ENCODE measurements at places on chromosomes 12 and 14.
A peak's percentile ranks its signal among the peaks of the same experiment; 100 is the strongest.

DNA sequence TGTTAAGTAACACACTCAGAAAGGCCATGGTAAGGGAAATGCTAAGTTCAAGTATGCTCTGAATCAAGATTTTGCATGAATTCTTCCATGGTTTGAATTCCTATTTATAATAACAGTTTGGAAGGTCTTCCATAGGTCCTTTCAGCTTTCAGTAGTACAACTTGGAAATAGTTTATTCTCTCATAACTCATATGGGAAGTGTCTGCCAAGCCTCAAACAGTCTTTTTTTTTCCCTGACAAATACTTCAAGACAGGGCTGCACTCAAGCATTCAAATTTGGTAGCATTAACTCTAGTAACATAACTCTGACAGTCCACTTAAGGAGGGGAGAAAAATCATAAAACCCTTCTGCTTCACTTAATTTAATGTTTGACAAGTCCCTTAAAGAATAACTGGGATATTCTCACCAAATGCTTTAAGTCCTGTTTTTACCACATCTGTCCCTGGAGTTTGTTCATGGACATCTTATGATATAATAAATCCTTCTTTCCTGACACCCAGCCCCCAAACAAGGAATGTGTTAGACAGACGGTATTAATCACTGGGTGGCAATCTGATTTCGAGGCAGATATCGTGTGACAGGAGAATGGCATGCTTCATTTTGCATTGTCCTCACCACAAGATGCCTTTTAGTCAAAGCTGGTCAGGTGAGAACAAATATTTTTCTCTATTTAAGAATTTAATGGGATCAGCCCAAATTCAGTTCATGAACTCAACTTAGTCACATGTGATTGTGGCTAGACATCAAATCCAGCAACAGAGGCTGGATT, 165.7 kb downstream of the BMP4 start:
- no peak for DNase-seq

DNA sequence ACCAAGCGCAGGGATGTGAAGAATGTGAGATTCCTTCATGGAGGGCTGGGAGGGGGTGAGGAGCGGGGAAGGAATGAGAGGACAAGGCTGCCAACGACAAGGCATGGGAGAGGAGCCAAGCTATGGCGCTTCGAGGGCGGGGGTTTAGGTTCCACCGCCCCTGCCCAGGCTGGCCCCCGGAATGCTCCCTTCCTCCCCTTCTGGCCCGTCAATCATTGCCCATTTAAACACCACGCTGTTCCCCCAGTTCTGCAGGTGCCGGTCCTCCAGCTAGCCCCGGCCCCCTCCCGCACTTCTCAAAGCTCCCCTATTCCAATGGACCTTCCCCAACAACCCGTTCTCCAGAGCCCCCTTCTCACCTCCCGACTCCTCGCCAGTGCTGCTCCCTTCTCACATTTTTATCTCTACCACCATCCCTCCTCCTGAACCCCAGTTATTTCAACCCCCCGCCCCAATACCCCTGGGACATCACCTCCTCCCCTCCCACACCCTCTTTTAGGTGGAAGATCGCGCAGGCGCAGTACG, 428 bp downstream of the RNF41 start:
- DNase-seq = peak; percentile 8

GRCh38 chr12:116880213-116880816, 926 bp downstream of the HRK start:
- DNase-seq = no peak

DNA sequence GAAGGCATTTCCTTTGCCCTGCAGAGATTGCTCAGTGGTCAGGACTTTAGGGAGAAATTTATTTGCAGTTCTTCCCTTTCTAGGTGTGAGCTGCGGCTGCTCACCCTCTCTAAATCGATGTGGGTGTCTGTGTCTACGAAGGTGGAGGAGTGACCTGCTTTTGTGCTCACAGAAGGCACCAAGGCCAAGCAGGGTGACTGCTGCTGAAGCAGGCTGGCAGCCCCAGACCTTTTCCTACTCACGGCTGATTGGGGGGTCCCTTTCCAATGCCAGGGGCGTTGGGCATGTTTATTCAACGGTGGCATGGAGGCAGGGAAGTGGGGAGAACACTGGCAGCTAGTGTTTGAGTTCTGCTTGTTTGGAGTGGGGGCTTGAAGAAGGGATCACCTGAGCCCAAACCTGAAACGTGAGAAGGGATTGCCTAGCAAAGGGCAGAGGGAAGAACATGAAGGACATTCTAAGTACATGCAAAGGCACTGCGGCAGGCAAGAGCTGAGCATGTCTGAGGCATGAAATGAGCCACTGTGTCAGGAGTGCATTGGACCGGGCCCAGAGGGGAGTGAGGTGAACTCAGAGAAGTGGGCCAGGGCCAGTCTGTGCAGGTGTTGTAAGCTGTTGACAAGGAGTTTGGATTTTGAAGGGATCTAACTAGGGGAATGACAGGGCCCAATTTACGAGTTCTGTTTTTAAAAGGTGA, 56.3 kb downstream of the CACNA1C start:
- DNase-seq = no peak

GRCh38 chr14:68229423-68230100, 410.0 kb downstream of the RAD51B start:
- DNase-seq = no peak

DNA sequence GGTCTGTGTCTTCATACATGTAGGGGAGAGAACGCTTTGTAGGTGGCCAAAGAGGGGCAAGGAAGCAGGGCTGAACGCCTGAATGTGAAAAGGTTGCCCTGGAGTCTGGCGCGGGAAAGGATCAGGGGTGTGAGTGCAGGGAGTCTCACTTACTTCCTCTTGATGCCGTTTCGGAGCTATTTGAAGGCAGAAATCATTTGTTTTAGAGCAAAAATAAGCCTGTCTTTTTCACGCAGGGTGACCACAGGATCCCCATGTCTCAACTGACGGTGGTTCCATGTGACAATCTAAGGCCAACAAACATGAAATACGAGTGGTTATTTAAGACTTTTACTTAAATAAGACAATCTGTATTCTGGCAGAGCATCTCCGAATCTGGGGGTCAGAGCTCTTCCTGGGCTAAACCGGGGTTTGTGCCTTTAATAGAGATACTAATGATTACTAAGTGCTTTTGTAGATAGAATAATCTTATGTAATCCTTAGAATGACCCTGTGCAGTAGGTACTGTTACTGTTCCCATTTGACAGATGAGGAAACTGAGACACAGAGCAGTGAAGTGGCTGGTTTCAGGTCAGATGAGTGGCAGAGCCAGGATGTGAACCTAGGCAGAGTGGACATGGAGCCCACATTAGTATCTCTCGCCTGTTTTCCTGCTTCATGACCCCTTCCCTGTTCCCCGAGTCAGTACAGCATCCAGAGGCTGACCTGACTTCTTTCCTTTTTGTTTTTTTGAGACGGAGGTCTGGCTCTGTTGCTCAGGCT, 1.9 kb downstream of the BRI3BP start:
- DNase-seq = no peak

DNA sequence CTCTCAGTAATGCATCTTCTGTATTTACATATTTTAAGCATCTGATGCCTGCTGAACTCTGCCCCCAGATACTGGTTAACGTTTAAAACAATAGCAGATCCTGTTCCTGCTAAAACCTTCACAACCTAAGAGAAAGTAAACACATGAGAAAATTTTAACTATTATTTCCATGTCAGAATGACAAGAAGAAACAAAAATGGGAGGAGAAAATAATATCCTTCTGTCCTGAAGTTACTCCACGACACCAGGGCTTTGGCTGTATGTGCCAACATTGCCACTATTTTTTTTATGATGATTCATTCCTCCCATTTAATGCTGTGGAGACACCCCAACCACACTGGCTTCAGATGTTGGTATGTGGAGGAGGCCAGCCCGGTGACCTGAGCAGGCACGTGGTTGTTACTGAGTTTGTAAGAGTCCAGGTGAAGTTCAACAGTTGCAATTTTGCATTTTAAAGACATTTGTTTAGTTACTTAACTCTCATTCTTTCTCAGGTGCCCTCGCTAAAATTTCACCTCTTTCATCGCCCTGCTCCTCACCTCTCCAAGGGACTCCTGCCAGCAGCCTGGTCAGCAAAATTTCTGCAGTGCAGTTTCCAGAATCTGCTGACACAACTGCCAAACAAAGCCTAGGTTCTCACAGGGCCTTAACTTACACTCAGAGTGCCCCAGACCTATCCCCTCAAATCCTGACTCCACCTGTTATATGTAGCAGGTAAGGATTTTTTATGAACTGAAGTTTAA, 65.5 kb upstream of the SLCO1C1 start:
- DNase-seq = no peak

DNA sequence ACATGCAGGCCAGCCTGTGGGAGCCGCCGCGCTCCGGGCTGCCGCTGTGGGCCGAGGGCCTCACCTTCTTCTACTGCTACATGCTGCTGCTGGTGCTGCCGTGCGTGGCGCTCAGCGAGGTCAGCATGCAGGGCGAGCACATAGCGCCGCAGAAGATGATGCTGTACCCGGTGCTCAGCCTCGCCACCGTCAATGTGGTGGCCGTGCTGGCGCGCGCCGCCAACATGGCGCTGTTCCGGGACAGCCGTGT, 2.9 kb downstream of the TMEM121 start:
- DNase-seq = no peak

DNA sequence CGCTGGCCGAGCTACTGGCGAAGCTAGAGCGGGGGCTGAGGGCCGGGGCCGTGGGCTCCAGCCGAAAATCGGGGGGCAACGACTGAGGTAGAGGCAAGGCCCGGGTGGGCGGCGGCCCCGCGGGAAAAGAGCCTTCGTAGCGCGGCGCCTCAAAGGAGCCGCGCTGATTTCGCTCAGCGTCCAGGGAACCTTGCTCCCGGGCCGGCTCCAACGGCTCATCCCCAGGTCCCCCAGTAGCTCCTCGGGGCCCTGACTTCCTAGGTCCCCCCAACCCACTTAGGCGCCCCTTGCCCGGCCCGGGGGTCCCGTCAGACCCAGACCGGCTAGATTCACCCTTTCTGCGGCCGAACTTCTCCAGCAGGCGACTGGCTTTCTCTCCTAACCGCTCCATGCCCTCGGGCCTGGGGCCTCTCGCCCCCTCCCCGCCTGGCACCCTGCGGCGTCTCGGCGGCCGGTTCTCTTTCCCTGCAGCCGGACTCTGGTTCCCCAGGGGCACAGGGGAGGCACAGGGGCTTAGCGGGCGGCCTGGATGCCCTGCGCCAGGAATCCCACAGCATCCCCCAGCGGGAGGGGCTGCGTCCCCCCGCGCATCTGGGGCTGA, 375 bp downstream of the AJUBA start:
- DNase-seq = no peak

GRCh38 chr12:71763677-71764379, 9.2 kb downstream of the RAB21 start:
- no peak for DNase-seq

DNA sequence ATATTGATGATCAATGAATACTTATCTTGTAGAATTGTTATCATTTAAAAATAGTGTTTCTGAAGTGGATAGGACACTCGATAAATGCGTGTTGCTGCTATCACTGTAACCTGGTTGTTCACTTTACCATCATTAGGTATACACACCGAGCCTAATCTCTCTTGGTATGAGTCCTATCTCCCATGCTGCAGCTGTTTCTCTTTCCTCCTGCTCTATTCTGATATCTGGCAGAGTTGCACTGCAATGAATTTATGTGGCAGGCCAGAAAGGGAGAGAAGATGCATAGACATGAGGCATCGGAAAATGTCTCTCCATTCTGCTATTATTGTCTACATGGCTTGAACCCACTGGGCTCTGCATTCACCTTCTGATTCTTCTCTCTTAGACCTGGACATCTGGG, 26.7 kb downstream of the KCNK10 start:
- DNase-seq = no peak

DNA sequence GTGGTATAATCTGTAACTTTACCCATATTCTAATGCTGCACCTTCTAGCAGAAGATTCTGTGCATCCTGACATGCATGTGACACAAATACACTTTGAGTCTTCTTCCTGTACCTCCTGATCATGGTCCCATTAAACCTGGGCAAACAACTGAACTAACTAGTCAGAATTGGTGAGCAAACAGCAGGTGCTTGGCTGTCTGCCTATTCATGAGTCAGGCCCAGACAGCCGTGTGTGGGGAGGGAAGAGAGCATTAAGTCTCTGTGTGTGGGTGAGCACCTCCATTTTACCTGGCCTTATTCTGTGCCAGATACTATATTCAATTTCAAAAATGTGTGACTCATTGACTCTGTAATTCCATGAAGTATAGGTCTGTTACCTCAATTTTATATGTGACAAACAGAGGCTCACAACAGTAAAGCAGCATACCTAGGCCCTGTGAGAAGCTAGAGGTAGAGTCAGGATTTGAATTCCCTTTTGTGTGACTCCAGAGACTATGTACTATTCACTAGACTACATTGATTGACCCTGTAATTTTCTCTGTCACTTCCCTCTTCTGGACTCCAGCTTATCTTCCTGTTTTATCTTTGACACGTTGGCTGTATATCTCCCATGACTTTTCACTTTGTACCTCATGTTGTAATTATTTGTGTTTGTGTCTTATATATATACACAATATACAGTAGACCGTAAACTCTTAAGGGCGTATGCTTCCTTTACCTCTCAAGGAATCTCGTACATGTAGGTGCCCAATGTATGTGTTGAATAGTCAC, 32.2 kb downstream of the SUSD6 start:
- DNase-seq = peak; percentile 58

DNA sequence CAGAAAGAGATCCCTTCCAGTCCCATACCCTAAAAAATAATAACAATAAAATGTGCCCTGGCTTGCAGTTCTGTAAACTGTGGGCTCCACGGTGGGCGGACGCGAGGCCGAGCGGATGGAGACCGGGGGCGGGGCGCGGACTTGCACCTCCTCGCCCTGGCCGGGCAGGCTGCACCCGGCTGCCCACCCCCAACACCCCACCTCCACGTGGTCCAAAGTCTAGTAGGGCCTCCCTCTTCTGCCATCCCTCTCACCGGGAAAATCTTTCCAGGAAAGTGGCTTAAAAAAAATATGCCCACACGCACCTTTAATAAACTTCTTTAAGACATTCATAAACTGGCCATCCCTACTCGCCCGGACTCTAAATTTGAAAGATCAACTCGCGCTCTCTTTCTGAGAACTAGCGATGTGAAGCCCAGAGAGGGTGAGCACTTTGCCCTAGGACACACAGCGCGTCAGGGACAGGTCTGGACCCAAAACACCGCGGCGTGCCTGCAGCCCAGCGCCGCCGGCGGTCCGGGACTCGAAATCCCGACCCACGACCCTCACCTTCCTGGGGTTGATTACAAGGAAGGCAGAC, 1.9 kb upstream of the BCL11B start:
- DNase-seq = no peak

GRCh38 chr14:90675399-90675798, 140.8 kb downstream of the TTC7B start:
- no peak for DNase-seq

DNA sequence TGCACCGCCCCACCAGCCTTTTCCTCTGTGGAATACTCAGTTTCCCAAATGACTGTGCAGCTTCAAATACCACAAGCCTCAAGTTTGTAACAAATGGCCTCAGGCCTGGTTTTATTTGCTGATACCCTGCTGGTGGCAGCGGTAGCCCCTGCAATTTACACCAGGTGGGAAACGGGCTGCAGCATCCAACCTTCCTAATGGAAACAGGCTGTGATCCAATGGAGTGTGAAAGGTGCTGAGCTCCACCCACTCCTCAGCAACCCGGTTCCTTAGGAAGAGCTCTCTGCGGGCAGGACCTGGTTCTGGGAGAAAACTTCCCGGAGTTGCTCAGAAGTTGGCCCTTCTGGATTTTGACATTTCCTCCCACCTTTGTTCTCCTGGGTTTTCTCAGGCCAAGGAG, 41.7 kb upstream of the LTA4H start:
- DNase-seq = no peak
